Activated T-helper 2 cell treated with anti-CD3 and anti-CD28 coated beads, Interferon-gamma antibody, Interleukin-2, Interleukin-4, amounts not matched to agents 10 μg/mL and 5 μg/mL and 100 μg/mL, durations not matched to agents 14 hours and 24 hours and 36 hours (primary cell): ENCODE measurements at places on chromosomes 2 and 18.
A peak's percentile ranks its signal among the peaks of the same experiment; 100 is the strongest.

GRCh38 chr18:14092625-14093306 is 39.5 kb downstream of the ZNF519 start:
- DNase-seq, result no peak

- no peak for DNase-seq
Observed at GRCh38 chr2:38192976-38193375, 117.0 kb upstream of the CYP1B1 start.

GRCh38 chr2:120391911-120392665 is 46.2 kb downstream of the INHBB start:
- no peak for DNase-seq

- no peak for DNase-seq
Observed at GRCh38 chr2:29392774-29393173, 277.6 kb downstream of the CLIP4 start.

DNA sequence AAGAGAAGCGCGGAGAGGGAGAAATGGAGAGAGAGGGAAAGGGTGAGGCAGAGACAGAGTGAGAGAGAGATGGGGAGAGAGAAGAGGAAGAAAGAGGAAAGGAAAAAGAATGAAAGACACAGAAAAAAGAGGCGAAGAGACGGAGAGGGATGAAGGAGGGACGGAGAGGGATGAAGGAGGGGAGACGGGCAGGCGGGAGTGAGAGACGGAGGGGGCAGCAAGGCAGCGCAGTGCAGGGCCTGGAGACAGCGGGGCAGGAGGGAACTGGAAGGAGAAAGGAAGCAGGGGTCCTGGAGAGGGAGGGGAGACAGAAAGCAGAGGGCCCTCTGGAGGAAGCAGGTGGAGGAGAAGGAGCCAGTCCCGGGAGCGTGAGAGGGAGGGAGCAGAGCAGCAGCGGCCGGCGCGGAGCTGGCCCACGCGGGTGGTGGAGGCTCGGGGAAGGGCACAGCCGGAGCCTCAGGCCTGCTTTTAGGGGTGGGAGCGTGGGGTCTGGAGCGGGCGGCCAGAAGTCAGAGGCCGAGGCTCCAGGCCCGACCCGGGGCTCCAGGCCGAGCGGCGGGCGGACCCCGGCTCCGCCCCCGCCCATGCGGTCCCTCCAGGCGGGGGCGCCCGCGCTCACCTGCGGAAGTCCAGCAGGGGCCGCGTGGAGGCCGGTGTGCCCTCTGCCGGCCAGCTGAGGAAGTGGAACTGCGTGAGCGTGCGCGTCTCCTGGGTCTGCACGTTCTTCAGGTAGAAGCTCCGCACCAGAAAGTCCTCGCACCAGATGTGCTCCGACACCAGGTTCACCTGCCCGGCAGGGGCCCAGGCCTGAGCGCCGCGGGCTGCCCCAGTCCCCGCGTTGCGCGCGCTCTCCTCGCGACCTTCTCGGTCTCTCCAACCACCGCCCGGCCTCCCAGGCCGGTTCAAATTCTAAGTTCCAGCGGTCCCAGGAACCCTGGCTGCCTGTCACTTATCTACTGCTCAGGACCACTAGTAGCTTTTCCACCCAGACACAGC is 14.5 kb downstream of the PTPRN start:
- DNase-seq, result peak; percentile 85

DNA sequence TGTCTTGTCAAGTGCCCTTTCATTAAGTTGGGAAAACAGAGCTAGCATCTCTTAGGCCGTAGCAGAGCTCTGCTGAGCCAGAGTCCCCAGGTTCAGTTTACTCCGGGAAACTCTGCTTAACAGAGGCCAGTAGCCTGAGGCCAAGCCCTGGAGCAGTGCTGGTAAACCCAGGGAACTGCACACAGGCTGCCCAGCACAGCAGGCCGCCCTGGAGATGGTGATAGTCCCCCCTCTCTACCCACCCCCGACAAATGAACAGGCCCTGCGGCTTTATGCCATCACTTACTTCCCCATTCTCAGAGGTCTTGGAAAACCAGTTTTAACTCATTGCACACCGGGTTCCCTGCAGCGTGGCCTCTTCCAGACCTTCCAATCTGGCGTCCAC is 3.5 kb downstream of the CNNM4 start:
- no peak for DNase-seq

DNA sequence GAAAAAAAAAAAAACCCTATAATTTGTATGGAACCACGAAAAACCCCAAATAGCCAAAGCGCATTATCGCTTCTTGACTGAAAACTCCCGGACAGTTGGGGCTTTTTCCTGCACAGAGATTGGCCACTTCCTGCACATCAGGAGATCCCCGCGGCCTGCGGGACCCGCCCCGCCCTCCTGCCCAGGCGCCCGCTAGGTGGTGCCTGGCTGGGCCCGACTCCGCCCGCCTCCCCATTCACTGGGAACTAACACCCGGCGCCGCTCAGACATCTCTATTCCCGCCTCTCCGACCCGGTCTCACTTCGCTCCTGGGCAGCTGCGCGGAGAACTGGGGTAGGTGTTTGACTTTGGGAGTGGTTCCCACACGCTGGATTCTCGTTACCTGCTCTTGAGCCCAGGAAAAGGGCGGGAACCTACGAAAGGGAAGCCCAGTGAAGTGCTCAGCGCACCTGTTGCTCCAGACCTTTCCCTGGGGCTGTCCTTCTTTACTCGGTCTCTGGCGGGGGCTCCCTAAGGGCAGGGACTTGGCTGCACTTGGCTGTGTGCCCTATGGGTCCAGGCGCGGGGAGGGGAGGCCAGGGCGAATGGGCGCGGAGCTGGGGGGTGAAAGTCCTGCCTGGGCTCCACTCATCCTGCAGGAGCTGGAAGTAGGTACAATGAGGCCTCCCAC is at the start of gene HMSD:
Gene HMSD (plus strand): TSS at position 234 of the 670 bp plus-strand sequence. CDS start 4,155 bp downstream, outside the sequence.
- peak; percentile 52 for DNase-seq

DNA sequence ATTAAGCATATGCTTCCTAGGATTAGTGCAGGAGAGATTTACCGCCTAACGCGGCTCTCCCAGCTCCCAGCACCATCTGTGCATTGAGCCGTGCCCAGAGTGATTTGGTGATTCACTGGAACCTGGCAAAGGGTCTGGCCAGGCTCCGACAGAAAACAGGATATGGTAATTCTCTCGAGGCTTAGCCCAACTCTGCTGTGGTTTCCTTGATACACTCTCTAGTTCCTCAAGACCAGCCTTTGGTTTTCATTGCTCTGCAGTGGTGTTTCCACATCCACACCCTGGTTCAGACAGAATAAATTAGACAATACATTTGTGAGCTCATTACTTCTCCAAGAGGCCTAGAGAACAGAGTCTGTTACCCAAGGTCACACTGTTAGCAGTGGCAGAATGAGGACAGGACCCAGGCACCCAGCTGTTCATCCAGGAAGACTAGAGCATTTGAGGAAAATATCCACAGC is 23.0 kb upstream of the SMAD2 start:
- peak; percentile 20 for DNase-seq

DNA sequence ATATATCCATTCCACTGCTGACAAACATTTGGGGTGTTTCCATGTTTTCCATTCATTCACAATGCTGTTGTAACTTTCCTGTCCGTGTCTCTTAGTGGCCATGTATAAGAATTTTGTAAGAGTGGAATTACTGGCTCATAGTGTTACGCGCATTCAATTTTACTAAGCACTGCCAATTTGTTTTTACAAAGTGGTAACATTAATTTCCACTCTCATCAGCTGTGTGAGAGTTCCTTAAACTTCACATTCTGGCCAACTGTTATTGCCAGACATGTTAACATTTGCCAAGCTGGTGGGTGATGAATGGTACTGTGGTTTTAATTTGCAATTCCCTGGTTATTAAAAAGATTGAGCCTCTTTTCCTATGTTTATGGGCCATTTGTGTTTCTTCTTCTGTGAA is 134.2 kb downstream of the DTNB start:
- DNase-seq, result no peak

GRCh38 chr18:45606007-45606406 is 9.3 kb upstream of the SLC14A2 start:
- no peak for DNase-seq

- DNase-seq, result no peak
Observed at GRCh38 chr2:201796478-201796865, 9.9 kb upstream of the CDK15 start.

GRCh38 chr18:32552421-32553030 is 81.8 kb upstream of the GAREM1 start:
- peak; percentile 28 for DNase-seq

DNA sequence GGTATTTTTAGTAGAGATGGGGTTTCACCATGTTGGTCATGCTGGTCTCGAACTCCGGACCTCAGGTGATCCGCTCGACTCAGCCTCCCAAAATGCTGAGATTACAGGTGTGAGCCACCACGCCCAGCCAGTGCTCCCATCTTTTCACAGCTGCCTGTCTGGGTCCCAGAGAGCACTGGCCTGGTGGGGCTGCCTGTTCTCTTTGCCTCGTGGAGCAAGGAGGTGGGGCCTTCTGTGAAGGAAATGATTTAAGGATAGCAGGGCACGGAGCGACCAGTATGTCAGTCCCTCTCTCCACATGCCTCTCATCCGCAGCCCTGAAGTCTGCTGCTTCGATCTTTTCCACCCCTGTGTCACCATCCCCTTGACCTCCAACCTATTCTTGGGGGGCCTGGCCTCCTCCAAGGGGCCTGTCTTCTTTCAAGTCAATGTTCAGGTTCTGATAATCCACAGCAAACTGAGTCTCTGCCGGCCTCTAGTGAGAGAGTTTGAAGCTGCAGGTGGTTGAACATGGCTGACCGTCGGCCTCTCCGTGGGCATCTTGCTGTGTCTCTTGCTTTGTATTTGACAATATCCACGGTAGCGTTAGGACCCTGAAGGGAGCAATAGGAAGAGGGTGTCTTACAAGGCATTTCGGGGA is 28.2 kb upstream of the GIGYF2 start:
- no peak for DNase-seq

- DNase-seq, result no peak
Observed at GRCh38 chr2:231680285-231680991, 27.9 kb upstream of the PTMA start.

- DNase-seq, result no peak
Observed at GRCh38 chr2:197251576-197251975, 59.0 kb downstream of the ANKRD44 start.

DNA sequence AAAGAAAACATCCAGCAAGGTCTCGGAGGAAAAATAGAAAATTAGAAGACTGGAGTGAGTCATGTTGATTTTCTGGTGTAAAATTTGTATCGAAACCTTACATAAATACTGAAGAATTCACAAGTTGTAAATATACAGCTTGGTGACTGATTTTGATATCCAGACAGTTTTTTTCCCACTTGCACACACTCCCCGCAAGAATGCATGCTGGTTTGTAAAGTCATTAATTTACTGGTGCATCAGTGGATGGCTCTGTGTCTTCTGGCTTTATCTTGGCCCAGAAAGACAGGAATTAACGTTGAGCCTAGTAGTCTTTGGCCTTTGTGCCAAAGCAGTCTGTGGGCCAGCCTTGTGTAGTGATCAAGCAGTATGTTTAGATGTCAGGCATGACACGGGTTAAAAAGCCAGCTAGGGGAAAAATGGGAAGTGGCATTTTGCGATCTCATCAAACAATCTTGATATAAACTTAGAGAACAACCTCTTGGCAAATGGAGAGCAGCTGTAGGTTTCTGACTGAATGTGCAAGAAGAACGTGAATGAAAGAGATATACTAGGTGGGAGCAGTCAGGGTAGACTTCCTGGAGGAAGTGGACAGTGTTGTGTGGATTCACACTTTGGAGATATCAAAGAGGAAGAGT is 22.7 kb upstream of the CASP8 start:
- DNase-seq, result no peak

DNA sequence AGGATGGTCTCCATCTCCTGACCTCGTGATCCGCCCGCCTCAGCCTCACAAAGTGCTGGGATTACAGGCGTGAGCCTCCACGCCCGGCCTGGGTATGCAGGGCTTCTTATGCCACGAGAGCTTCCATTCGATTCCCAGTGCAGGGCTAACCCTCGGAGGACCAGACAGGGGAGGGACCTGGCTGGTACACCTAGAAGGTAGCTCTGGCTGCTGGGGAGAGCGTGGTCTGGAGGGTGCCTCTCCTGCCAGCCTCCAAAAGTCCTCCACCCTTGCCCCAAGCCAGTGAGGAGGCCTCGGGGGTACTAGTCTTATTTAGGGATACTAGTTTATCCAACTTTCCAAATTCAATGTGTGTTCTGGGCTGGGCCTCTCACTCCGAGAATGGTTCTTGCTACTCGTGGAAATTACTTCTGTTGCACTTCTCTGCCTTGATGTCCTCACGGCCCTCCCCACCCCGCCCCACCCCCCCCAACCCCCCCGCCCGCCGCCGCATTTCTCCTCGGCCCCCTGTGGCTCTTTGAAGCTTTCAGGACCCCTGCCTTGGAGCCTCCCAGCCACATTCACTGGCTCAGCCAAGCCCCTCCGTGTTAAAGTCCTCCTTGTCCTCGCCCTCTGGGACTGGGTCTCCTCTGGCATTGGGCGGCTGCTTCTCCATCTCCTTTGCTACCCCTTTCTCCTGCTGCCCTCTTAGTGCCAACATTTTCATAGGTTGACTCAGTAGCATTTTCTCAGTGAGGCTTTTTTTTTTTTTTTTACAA is 143.0 kb upstream of the EPAS1 start:
- no peak for DNase-seq

DNA sequence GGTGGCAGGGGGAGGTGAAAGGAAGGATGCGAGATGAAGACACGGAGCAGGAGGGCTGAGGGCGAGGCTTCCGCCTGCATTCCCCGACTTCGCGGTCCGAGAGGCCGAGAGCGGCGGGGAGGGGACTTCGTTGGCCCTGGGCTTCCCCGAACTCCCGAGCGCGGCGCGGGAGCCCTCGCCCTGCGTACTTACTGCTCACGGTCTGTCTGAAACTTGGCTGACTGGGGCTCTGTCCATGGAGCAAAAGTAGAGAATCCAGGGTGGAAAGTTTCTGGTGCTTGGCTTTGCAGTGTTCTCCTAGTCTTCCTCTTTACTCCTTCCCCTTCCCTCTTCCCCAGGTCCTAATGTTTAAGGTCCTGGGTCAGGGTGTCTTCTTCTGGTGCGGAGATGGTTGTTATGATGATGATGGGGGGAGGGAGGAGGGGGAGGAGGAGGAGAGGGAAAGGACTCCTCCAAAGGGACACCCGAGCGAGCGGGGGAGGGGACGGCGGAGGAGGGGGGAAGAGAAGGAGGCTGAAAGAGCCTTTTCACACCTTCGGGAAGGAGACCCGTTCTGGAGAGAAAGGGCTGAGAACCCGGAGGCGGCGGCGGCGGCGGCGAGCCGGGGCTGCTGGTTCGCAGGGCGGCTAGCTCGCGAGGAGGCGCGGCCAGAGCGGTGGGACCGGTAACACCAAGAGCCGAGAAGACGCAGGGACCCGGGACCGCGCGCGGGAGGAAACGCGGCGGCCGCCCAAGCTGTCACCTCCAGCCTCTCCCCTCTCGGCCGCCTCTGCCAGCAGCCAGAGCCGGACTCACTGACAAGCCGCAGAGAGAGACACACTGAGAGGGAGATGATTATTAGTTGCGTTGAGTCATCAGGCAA is at the start of gene SATB2:
Gene SATB2 (minus strand): TSS at position 793 of the 862 bp plus-strand sequence. CDS start 1,902 bp downstream, outside the sequence.
- DNase-seq, result no peak

DNA sequence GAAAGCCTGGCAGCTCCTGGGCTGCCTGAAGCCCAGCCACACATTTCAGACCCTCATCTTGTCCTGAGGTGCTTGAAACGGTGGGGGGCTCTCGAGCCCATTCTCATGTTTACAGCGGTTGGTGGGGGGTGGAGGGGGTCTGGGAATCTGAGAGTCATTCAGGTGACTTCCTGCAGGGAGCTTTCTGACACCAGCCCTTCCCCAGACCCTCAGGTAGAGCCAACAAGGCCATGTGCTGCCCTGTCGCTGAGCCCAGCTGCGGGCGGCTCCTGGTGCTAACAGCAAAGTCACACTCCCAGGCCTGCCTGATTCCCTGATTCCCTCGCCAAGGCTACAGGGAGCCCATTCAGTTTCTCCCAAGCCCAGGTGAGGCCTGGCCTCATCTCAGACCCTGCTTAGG is 324.9 kb upstream of the MEX3C start:
- DNase-seq, result no peak

- no peak for DNase-seq
Observed at GRCh38 chr18:25510096-25510495, 158.1 kb upstream of the ZNF521 start.
